Kidney capillary endothelial cell (primary cell): ENCODE measurements at places on chromosomes 16 and 17.

DNA sequence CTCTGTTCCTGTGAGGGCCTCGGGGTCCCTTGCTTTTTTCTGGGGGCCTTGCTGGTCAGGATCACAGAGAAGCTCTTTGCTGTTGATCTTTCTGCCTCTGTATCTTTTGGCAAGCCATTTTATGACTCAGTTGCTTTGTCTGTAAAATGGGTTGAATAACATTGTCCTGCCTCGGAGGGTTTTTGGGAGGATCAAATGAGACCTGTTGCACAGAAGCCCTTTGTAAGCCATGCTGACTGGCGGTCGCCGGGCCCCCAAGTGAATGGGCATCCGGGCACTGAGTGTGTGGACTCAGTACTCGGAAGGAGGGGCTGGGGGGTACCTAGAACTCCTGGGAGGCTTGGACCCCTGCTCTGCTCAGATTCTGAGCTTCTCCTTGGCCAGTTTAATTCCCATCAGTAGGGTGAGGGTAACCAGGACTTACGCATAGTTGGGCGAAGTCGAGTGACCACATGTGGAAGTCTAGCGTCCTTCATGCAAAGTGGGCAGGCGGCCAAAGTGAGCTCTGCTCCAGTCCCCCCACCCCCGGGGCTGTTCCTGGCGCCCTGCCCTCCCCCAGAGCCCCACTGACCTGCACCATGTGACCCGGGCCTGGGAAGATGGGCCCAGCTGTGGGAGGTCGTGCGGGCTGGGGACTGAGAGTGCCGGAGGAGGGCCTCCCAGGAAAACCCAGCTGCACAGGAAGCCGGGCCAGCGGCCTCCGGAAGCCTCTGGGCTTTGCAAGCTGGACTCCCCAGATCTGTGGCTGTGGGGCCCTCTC, 284.0 kb downstream of the SEC14L1 start:
- peak; percentile 71 for DNase-seq

- DNase-seq: no peak
Measured at GRCh38 chr17:2801841-2802240, 5.6 kb downstream of the RAP1GAP2 start.

GRCh38 chr17:16473044-16474011, 18.7 kb downstream of the LRRC75A start:
- DNase-seq: no peak

- DNase-seq: no peak
Measured at GRCh38 chr16:24723663-24724062, 5.8 kb upstream of the TNRC6A start.

- no peak for DNase-seq
Measured at GRCh38 chr17:10042589-10043244, 137.6 kb upstream of the RCVRN start.

- DNase-seq: peak; percentile 60
Measured at GRCh38 chr17:82212331-82213250, at the start of gene CCDC57. TSS of gene CCDC57 (minus strand) at chr17:82212842. CDS start at chr17:82201944, 10,898 bp downstream.

GRCh38 chr17:57572062-57572461, 173.0 kb downstream of the CCDC182 start:
- no peak for DNase-seq

GRCh38 chr16:84212631-84213030, 21.7 kb downstream of the ADAD2 start:
- no peak for DNase-seq

DNA sequence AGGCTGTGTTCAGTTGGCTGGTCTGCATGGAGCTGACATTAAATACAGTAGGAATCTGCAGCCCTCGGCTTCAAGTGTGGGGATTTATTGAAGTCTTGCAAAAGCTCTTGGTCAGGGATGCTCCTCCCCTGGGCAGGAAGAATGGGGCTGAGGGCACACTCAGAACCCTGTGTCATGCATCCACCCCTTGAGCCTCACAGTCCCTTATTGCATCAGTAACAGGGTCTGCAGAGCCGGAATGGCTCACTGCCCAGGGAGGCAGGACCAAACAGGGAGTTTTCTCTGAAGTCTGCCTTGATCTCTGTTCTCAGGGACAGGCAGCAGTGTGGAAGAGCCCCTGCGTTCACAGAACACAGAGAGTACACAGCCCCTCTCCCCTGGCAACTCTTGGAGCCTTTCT, 216.8 kb downstream of the ENGASE start:
- no peak for DNase-seq

- peak; percentile 79 for DNase-seq
Measured at GRCh38 chr17:82351713-82352488, 7.1 kb upstream of the TEX19 start.

- peak; percentile 80 for DNase-seq
Measured at GRCh38 chr16:3444032-3444388, 530 bp downstream of the NAA60 start.

DNA sequence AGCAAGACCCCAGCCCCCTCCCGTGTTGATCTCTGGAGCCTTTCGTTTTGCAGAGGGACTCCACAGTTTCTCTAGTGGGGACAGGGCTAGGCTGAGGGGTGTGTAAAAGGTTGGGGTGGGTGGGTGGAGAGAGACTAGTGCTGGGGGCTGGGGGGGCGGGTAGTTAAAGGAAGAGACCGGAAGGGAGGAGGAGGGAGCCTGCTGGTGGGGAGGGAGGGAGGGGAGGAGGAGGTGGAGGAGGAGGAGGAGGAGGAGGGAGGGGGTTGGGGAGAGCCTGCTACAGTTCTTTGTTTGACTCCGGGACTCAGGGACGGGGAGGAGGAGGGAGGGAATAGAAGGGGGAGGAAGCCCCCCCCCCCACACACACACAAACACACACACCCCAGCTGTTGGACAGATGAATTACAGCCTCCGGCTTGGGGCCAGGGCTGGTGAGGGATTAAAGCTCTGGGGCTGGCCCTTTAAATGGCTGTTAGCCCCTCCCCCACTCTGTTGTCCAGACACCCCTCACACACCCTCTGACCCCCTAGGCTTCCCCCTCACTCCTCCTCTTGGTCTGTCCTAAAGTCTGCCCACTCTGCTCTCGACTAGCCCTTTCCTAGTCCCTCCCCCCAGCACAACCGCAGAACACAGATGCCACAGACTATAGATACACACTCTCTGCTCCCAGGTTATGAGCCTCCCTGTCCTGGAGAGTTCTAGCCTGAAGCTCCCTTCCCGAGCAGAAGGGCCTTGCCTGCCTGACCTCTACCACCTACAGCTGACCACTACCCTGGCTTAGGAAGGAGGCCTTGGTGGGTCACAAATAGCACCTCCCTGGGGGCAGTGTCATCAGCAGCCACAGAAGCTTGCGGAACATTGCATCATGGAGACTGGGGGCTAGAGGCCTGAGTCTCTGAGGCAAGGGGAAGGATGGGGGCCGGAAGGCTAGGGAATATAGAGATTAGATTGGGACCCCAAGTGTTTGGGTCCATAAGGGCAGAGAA, 4.4 kb downstream of the KDM6B start:
- peak; percentile 30 for DNase-seq

DNA sequence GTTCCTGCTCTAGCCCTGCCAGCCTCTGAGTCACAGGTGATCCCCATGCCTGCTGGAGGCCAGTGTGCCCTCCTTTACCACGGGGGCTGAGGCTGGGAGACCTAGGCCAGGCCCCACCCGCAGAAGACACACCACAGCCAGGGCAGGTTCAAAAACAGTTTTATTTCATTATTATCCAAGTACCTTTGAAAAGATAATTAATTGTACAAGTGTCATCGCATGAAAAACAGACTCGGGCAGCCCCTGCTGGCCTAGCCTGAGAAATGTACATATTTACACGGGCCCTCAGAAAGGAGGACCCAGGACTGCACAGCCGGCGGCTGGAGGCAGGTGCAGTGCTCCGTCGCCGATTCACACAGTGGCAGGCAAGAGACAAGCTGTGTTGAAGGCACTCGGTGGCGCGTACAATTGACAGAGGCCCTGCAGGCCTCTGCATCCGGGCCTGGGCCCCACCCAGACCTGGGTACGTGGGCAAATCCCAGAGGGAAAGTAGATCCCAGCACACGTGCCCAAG, 4.4 kb downstream of the PDIA2 start:
- no peak for DNase-seq
